ENCODE measurements at places on chromosomes 2 and 18. TPM values are rescaled to one million over a fixed set of nuclear protein-coding genes. Genes with fewer than 3 reads are reported as not detected.

The TGFBRAP1 gene
- total RNA-seq, result 16.8 TPM

The CDH19 gene
- not detected for total RNA-seq

The CD207 gene
- not detected for total RNA-seq

The MROH2A gene
- not detected for total RNA-seq

The KCNK3 gene
- total RNA-seq, result not detected

The DPP10 gene
- total RNA-seq, result not detected

The CD226 gene
- 2.6 TPM for total RNA-seq

The ONECUT2 gene
- 0.49 TPM for total RNA-seq

The CCDC74B gene
- total RNA-seq, result 0.61 TPM

The GALR1 gene
- not detected for total RNA-seq

The POTEJ gene
- not detected for total RNA-seq

The GDF7 gene
- total RNA-seq, result not detected

The CXCR2 gene
- total RNA-seq, result not detected

The KIAA2012 gene
- total RNA-seq, result not detected

The DAPL1 gene
- not detected for total RNA-seq

The DES gene
- total RNA-seq, result not detected

The ACMSD gene
- not detected for total RNA-seq

The ASB18 gene
- not detected for total RNA-seq

The SLC14A1 gene
- not detected for total RNA-seq

The AMER3 gene
- not detected for total RNA-seq
